Caudate nucleus (tissue), 63 donors: ENCODE measurements at places on chromosomes 11 and 22.

GRCh38 chr11:8342821-8343681 lies 79.4 kb upstream of the LMO1 start:
- no peak for DNase-seq

GRCh38 chr11:34466802-34467488 lies 28.2 kb downstream of the CAT start:
- DNase-seq, result no peak

- DNase-seq, result no peak
Measured at GRCh38 chr11:119615882-119616196, 113.2 kb downstream of the NECTIN1 start.

- DNase-seq, result no peak
Measured at GRCh38 chr11:57792870-57793269, 31.3 kb downstream of the CTNND1 start.

DNA sequence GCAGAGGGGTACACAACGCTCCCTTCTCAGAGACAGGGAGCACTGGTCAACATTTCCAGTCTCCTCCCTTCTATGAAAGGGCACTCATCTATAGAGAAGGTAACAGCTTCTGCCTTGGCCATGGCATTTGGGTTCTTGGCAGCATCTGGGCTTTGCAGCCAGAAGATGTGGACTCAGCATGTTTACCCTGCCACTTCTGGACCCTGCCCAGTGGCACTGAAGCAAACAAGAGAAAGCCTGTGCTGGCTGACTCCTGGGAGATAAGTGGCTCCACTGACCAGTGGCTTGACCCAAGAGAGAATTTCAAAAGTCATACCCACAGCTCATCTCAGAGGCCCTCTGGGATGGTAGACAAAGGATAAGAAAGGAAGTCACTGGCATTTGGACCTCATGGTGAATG lies 8.0 kb downstream of the CSNK2A3 start:
- no peak for DNase-seq

GRCh38 chr22:43848366-43849171 lies 13.7 kb downstream of the SULT4A1 start:
- no peak for DNase-seq

DNA sequence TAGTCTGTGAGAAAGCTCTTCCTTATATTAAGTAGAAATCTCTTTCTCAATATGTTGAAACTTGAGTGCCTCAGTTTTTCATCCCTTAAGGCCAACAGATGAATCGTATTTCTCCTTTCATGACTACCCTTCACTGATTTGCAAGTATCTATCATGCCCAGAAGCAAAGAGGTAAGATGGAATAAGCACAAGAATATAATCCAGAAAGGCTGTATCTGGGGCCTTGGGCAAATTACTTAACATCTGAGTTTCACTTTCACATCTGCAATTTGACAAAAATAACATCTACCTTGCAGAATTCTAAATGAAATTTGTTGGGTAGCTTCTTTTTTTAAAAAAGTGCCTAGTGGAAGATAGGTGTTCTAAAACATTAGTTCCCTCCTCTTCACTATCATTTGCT lies 552.4 kb upstream of the ANO5 start:
- DNase-seq, result no peak

- DNase-seq, result no peak
Measured at GRCh38 chr22:22080270-22080669, 97.7 kb upstream of the TOP3B start.
